ENCODE measurements at places on chromosomes 11 and 22.

- no peak for DNase-seq
Observed at GRCh38 chr11:69651834-69652620, 11.1 kb downstream of the CCND1 start.

DNA sequence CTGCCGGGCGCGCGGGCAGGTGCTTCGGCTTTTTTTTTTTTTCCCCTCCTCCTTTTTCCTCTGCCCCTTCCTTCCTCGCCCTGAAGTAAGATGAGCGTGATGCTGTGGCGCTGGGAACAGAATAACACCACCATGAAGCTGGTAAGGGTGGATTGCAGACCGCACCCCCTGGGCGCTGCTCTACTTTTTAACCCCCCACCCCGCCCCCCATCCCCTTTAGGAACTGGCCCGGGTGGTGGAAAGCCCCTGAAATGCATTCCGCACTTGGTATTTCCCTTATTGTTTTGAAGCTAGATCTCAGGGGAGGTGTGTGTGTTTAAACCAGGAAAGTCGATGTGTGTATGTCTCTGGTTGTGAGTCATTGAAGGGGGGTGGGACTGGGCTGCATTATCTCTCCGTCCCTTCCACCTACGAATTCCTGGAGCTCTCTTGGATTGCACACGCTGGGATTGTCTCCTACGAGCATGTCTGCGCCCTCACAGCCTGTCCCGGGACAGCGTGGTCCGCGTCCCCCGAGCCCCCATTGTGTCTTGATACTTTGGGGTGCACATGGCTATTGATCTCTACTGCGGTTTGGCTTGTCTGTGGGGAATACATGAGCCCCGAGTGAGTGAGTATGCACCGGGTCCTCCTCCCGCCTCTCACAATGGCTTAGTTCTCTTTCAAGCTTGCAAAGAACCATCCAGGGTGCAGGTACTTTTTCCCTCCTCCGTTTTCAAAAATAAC is 64.9 kb downstream of the NAV2 start:
- DNase-seq = no peak

GRCh38 chr11:47192111-47192510 is 5.9 kb upstream of the PACSIN3 start:
- no peak for DNase-seq

- DNase-seq = peak; percentile 25
Observed at GRCh38 chr11:57546869-57547475, 9.6 kb downstream of the SMTNL1 start.

- no peak for DNase-seq
Observed at GRCh38 chr22:50000587-50001387, 11.8 kb downstream of the IL17REL start.

- DNase-seq = no peak
Observed at GRCh38 chr11:64717268-64717578, 5.8 kb downstream of the NRXN2 start.

- DNase-seq = no peak
Observed at GRCh38 chr22:18983120-18983651, 47.1 kb upstream of the PRODH start.

Measured in activated CD4-positive, alpha-beta T cell treated with anti-CD3 and anti-CD28 coated beads for 48 hours (primary cell).